ENCODE measurements at places on chromosomes 11 and 22.

DNA sequence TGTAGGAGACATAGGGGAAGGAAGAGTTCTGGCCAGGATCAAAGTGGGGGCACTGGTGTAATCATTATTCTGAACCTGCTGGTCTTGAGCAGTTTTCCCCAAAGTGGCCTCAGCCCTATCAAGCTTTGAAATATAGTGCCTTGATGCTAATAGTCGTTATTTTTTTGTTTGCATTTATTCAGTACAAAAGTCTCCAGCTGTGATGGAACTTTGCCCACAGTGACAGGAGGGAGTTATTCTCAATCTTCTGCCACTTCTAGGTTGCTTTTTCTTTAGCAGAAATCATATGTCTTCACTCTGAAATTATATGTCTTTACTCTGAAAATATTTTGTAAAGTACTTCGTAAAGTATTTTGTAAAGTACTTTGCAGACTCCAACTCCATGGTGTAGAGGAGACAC is 93.1 kb downstream of the FAT3 start:
- DNase-seq, result no peak

DNA sequence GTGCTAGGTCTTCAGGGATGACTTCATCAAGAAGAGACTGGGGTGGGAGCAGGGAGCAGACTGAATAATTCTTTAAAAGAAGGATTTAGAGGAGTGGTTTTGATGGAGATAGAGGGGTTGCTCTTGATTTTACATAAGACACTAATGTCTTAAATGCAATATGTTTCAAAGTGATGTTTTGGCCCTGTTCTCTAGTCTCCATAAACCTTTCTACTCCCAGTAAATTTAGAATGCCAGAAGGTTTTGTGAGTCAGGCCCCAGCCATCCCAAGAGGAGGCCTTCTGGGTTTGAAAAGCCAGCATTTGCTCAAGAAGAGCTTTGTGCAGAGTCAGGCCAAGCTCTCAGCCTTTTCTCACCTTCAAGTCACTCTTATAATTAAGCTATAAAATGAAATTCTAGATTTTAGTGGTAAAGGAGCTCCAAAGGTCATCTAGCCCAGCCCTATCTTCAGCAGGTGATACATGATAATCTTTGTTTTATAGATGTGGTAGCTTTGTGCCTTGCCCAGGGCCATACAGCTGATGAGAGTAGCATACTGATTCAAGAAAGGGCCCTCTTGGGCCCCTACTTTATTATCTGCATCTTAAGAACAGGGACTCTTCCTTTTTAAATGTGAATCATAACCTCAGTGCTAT is 122.8 kb upstream of the MTNR1B start:
- no peak for DNase-seq

DNA sequence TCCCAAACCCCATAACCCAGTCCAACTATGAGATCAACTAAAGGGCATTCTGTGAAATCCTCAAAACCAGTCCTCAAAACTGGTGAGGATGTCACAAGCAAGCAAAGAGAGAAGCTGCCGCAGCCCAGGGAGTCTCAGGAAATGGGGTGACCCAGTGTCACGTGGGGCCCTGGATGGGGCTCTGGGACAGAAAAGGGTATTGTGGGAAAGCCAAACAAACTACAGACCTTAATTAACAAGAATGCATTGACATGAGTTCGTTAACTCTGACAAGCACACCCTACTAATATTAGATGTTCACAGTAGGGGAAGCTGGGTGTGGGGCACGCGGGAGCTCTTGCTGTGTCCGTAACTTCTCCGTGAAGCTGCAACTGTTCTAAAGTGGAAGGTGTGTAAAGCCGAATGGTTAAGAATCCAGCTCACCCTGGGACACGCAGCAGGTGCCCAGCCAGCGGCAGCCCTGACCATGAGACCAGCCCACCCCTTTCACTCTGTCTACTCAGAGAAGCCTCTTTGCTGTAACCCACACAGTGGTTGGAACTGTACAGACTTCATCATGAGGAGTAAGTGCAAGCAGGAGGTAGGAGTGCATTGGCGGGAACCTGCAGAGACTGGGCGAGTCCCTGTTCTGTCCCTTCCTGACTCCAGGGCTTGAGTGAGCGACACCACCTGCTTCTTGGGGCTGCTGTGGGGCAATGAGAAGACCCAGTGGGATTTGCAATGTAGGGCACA is 17.9 kb downstream of the LINC01488 start:
- no peak for DNase-seq

DNA sequence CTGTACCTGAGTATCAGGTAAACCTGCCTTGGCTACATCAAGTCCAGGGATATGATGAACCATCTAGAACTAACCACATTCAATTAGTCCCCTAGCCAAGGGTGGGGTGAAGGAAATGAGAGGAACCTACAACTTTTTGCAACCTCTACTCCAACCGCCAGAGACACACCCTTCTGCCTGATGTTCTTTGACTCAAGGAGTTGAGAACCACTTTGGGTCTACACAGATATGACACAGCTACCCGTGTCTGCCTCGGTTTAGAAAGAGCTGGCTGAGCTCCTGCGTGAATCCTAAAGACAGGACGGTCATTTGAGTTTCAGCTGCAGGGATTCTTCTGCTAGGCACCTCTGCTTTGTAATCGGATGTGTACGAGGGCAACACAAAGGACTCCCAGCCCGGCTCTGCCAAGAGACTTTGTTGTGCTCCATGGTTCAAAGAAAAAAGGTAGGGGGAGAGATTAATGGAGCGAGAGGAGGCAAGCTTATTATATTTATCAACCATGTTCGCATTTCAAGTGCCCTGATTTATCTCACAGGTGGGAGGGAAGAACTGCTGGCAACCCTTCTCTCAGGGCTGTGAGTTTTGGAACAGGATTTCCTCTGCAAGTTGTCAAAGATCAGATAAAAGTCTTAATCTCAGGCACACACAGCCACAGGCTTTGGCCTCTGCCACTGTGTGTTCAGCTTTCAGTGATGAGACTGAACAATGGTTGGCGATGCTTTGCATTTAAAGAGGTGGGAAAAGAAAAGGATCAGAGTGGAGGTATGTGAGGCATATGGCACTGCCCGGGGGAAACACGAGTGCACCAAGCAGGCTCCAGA is 35.1 kb downstream of the FLI1 start:
- DNase-seq, result no peak

DNA sequence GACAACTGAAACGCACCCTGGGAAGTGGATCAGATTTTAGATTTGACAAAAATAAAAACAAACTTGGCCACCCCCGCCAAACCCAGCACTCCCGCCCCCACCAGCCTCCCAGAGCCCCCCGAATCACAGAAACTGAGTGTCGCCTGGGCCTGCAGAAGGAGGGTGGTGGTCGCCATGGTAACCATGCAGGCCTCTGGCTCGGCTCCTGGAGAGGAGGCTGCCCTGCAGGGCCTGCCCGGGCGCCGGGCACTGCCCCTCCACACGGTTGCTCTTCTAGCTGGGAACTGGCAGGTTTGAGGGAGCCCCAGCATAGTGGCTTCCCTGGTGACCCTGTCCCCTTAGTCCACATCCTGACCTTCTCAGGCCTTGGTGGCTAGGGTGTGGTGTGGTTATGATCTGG is 19.3 kb downstream of the CACNA1I start:
- DNase-seq, result no peak

- DNase-seq, result no peak
Observed at GRCh38 chr22:17706947-17707346, 67.3 kb downstream of the BID start.

DNA sequence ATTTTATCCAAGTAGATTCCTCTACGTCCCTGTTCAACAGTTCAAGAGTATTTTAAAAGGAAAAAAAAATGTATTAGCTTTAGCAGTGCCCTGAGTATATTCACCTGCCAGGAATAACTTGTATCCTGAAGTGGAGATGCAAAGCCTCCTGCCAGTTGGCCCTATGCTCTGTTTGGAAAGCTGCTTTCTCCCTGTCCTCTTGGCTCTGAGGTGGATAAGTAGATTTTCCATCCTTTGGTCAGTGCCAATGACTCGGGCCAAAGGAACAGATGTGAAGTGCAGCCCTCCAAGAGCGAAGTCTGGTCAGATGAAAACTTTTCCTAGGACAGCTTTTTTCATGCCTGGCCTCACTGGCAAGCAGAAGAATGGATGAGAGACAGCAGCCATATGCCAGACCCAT is 839.9 kb upstream of the TENM4 start:
- no peak for DNase-seq

GRCh38 chr11:826836-827145 is 928 bp upstream of the CRACR2B start:
- DNase-seq, result no peak

- DNase-seq, result no peak
Observed at GRCh38 chr22:33002035-33002434, 56.1 kb downstream of the SYN3 start.

DNA sequence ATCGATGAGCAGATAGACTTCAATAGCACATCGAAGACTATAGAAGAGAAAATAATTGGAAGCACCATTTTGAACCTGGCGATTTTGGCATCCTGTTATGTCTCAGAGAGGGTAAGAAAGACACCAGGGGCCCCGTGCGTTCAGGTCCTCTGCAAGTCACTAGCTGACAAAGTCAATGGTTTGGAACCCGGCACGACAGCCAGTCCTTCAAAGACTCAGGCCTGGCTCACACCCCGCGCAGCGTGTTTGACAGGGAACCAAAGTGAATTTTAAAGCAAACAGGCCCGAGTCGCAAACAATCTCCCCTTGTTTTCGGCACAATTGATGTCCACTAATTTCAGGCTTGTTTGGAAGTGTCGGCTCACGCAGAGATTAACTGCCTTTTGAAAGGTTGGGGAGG is 716.6 kb downstream of the BRD1 start:
- no peak for DNase-seq

DNA sequence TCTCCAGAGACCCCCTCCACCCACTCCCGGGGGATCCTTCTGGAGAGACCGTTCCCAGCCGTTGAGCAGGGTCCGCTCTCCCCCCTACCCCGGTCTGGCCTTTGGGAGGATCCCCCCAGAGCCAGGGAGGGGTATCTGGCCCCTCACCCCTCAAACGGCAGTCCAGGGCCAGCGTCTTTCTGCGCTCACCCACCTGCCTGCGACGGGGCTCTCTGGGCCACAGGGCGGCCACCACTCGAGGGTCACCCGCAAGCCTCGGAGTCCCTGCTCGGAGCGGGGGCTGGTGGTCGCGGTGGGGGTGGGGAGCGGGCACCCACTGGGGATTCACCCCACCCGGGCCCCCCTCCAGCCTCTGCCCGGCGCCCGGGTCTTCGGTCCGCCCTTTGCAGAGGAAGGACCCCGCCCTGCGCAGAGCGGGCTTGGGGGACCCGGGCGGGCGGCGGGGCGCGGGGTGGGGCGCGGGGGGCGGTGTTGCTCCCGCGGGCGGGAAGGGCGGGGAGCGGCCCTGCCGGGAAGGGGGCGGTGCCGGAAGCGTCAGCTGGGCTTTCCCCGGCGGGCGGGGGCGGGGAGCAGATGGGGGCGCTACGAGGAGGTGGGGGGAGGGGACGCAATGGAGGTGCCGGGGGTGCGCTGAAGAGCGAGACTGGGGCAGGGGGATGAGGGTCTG is 16.6 kb downstream of the CRELD2 start:
- DNase-seq, result no peak

DNA sequence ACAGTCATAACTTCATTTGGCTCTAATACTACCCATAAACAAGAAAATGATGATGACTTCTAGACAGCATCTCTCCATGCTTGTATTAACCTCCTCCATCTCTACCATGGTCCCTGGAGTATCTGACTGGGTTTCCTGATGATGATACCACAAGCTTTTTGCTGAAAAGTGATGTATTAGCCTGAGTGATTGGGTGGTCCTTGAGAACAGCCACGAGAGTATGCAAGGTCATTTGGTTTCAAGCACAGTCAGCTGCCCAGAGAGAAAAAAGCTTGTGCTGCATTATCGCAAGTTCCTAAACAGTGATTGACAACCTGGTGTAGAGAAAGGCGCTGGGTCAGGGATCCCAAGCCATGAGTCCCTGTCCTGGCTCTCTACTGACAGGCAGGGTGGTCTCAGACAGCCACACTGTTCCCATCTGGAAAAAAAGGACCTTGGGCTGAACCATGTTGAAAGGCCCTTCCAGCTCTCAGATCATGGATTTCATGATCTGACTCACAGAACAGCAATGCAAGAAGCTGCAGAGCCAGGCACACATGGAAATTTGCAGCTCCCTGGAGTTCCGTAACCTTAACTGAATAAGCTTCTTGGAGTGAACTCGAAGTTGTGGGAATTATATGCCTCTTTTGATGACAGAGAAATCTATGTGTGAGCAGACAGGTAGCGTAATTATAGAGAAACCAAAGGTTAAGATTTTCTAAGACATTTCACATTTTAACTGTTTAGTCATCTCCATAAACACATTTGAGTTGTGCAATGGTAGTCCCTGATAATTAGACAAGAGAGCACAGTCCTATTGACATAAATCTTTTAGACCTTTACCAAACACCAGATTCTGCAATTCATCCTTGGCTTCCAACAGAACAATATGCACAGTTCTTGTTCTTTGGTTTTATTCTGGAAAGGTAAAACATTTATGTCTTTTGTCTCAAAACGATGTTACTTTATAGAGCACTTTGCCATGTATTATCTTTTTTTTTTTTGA is 54.1 kb upstream of the UBASH3B start:
- DNase-seq, result no peak

DNA sequence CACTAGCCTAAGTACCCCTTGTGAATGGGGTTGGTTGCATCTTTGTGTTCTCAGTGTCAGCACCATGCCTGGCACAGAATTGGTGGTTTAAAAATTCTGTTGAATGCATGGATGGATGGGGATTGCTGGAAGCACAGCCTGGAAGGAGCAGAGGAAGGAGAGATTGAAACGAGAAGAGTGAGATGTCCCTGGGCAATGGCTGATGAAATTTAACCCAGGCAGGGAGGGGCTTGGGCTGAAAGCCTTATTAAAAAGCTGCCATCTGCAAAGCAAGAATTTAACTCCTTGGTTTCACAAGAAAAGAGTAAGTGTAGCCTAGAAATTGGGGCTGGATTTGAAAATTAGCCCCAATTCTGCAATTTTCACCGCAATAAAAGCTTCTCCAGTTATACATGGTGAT is 126.7 kb downstream of the TEAD1 start:
- DNase-seq, result no peak

DNA sequence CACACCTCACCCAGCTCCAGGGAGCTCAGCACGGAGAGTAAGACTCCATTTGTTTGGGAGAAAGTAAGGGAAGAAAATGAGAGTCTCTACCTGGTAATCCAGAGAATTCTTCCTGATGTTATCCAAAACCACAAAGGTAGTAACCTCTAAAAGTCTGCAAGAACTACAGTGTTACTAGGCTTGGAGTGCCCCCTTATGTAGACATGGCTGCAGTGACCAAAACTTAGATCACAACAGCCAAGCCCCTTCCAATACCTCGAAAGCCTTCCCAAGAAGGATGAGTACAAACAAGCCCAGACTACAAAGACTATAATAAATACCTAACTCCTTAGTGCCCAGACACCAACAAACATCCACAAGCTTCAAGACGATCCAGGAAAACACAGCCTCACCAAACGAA is 4.9 kb downstream of the UBE2L6 start:
- no peak for DNase-seq

Measured in ecto neural progenitor cell (in vitro differentiated cells).